ENCODE measurements at places on chromosomes 2 and 18.

DNA sequence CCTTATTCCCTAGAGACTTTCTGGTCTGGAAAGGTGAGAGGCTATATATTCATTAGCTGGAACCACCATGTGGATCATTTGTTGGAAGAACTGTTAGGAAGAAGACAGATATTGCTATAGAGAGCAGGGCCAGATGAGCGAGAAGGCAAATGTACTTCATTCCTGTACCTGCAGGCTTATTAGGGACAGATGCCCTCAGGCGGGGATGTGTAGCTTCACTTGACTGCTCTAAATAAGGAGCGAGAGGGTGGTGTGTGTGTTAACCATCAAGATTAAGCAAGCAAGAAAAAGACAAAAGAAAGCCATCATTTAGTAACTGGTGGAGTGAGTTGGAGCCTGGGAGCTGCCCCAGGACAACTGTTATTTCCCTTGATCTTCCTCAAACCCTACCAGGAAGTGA is 36.4 kb downstream of the NEDD4L start:
- DNase-seq: no peak

DNA sequence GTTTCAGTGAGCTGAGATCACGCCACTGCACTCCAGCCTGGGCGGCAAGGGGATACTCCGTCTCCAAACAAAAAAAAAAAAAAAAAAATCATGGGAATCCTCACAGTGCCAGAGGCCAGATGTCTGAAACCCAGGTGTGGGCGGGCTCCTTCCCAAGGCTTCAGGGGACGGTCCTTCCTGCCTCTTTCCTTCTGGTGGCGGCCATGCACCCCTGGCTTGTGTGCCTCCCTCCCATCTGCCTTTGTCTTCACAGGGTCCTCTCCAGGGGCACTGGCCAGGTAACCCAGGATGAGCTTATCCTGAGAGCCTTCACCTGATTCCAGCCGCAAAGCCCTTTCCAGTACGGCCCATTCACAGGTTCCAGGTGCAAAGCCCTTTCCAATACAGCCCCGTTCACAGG is 40.9 kb upstream of the GPC1 start:
- no peak for DNase-seq

GRCh38 chr2:192123847-192124246 is 70.9 kb downstream of the TMEFF2 start:
- no peak for DNase-seq

DNA sequence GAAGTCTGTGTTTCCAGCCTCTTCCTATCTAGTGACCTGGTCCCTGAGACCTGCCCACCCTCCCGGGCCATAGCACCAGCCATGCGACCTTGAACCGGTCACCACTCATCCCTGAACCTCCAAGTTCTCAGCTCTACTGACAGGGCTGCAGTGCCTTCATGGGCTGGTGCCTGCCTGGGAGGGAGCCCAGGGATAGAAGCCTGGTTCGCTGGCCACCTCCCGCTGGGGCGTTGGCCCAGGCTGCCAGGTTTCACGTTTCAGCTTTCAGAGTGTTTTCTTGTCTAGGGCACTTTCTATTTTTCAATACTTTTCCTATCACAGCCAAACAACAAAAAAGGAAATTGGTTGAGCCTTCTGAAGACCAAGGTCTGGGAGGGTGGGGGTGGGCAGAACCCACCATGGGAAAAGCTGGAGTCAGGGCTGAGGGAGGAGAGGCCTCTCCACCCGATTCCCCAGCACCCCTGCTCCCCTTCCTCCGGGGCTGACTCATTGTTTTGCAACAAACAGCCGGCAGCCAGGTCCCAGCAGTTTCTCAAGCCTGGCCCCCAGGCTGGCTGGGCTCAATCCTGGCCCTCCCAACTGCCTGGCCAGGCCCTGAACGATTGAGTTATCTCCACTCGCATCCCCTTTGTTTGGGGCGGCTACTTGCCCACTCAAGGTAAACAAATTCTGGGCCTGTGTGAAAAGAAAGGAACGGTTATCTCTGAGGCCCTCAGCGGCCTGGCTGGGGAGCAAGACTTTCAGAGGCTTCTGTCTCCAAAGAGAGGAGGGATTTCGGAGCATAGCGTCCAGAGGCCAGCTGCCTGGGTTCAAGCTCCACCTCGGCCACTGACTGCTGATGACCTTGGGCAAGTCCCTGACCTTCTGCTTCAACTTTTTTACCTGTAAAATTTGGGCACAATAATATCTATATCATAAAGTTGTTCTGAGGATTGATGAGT is 47.5 kb downstream of the ZFP36L2 start:
- peak; percentile 70 for DNase-seq

DNA sequence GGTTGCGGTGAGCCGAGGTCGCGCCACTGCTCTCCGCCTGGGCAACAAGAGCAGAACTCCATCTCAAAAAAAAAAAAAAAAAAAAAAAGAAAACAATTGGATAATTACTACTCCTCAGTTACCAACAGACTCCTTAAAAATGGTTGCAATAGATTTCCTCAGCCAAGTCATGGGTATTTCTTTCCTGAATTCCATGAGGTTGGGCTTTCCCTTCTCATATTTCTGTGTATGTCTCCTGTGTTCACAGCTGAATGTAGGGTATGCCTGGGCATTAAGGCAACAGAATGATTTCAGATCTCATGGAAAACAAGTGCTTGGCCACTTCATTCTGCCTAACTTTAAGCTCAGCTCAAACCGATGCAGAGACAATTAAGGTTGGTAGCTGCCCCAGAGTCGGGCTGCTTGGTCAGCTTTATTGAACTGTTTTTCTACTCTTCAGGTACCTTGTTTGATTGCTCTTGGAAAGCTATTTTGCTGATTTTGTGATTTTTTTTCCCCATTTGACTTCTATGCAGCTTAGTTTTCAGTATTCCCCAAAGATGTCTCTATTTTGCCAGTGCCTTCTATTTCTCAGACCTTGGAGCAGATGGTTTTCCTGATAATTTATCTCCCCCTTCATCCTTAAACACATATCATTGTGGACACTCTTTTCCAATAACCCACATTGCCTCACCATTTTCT is 24.8 kb downstream of the KIF5C start:
- no peak for DNase-seq

DNA sequence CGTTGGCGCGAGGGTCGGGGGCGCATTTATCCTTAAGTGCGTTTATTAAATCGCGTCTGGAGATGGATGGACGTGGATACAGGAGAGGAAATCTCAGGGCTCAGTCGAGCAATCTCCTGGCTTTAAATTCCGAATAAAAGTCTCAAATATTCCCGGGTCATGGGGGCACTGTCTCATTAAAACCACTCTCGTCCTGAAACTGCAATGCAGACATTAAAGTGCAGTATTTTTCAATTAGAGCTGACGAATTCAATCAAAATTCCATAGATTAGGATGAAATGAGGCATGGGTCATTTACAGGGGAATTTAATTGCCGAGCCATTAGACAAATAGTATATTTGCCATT is 10.7 kb upstream of the GBX2 start:
- DNase-seq: no peak
